ENCODE measurements at places on chromosomes 3 and 15.

GRCh38 chr3:51967384-51968169, at the start of gene PCBP4:
TSS of gene PCBP4 (minus strand) at chr3:51967454. CDS start at chr3:51961240, 6,214 bp downstream.
- DNase-seq: peak; percentile 69

GRCh38 chr15:101009176-101009575, 90.0 kb downstream of the LRRK1 start:
- DNase-seq: no peak

DNA sequence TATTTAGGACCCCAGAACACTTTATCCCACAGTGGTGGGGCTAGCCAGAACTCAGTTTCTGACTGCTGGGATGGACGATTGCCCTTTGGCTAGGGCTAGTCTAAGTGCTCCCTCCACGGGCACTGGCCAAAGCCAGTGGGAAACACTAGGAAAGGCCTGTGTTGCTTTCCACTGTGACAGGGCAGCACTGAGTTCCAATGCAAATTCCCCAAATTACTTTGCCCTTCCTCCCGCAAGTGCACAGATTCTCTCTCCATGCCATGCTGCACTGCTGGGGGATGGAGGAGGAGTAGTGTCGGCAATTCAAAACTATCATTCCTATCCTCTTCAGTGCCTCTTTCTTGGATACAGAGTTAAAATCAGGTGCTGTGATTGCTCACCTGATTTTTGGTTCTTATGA, 100.0 kb downstream of the SH3GL3 start:
- no peak for DNase-seq

- no peak for DNase-seq
Observed at GRCh38 chr3:135197246-135197645, 402.2 kb downstream of the EPHB1 start.

DNA sequence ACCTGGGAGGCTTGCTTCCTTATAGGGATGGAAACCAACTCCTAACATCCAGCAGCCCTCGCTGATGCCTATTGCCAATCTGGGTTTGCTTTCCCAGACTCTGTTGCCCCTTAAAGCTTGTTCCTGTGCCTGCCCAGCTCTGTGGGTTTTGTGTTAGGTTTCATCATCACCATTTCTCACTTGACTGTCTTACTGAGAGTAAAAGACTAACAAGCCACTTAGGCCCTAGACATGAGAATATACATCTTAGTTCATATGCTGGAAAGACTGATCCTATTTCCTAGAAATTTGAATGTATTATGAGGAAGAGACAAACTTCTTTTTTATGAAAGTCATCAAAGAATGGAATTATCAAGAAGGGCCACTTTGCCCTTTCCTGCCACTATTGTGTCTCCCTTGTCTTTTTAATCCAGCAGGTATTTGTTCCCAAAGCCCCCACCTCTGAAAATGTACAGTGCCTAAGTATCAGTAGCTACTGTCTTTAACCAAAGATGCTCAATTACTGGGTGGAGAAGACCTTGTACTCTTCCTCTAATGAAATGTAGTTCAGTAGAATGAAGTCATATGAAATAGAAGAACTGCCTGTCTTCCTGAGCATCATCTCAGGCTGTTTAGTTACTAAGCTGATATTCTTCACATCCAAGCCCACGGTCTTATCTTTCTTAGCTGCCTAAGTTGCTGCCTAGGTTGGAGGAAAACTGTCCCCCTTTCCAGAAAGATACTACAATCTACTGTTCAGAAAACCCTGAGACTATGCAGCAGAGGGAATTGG, 59.8 kb upstream of the ZPLD1 start:
- no peak for DNase-seq

GRCh38 chr15:42608110-42608531, 32.7 kb downstream of the STARD9 start:
- DNase-seq: no peak

- no peak for DNase-seq
Observed at GRCh38 chr3:87218560-87218959, 8.5 kb upstream of the CHMP2B start.

GRCh38 chr3:27509376-27509775, 25.2 kb upstream of the SLC4A7 start:
- DNase-seq: no peak

GRCh38 chr15:101810876-101811275, 1.1 kb upstream of the OR4F15 start:
- DNase-seq: no peak

GRCh38 chr3:117016378-117016777, 306.8 kb downstream of the TUSC7 start:
- peak; percentile 24 for DNase-seq
